Activated T-cell treated with anti-CD3 and anti-CD28 coated beads, Interleukin-2, amount 50 U/mL, for 1 hour (primary cell): ENCODE measurements at places on chromosomes 4 and X.

GRCh38 chr4:95640311-95640710, 91.5 kb upstream of the UNC5C start:
- no peak for DNase-seq

- no peak for DNase-seq
These were observed 109.9 kb downstream of the TLL1 start for GRCh38 chr4:165982934-165983333.

- DNase-seq = no peak
These were observed 2.0 kb upstream of the ATRX start for GRCh38 chrX:77788050-77788449.

GRCh38 chr4:22072726-22073125, 124.2 kb upstream of the KCNIP4 start:
- no peak for DNase-seq

DNA sequence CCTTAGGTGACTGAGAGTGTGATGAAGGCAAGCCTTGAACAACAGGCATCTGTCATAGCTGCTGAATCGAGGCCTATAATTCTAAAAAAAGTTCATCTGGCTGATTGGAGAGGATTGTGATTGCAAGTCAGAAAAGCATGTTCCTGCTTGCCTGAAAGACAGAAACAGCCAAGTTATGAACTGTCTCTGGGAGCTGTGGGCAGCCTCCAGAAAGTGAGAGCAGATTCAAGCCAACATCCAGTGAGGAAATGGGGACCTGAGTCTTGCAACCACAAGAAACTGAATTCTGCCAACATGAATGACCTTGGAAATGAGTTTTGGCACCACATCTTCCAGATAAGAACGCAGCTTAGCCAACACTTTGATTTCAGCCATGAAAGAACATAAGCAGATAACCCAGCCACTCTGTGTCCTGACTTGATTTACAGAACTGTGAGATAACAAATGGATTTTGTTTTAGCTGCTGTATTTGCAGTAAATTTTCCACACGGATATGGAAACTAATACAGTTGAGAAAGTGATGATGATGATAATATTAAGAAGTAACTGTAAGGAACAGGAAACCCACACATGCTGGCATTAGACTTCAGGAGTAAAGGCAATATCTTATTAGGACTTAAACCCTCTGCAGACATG, 240.3 kb upstream of the NDST3 start:
- no peak for DNase-seq

DNA sequence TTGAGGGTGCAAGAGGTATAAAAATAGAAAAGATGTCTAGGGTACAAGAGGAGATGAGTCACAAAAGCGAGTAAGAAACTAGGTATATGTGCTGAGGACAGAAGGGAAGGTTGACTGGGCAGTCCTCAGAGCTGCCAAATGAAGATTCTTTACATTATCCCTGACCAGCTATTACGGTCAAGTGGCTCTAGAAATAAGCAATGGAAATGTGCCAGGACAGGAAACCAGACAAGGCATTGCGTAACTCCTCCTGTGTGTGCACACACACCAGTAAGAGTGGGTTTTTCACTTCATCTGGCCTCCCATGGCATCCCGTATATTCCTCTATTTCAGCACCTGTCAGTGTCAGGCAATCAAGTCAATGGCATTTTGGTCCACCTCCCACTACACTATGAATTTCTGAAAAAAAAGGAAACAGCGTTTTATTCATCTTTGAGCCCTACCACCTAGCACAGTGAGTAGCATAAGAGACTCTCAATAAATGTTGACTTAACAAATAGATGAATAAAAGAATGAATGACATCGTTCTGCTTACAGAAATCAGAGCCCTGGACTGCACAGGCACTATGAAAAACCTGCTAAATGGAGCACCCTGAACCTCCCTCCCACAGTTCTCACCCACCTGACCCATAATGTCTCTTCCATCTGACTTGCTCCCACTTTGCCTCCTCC, 62.6 kb upstream of the KLF3 start:
- no peak for DNase-seq

DNA sequence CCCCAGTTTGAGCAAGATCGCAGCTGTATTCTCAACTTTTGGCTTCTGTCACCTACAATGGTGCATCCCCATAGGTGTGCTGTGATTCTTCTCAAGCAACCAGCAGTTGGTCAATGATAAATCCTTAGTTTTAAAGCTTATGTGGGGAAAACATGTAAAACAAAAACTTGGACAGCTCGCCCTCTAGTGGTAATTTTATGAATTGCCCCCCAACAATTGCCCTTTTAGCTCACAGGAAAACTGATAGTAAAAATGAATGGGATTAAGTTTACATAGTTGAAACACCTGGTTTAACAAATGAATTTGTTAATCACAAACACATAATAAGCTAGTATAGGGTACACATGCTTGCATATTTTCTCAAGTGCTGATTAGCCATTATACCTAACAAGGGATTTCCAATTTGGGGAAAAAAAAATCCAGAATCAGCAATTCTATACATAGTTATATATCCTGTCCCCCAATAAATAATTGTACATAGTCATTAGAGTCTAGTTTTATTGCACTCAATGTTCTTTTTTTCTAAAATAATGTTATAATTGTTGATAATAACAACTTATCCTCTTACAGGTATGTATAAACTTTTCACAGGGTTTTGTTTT, 30.1 kb downstream of the TEX13A start:
- DNase-seq = no peak

- no peak for DNase-seq
These were observed 103.7 kb upstream of the AADAT start for GRCh38 chr4:170193496-170193895.

DNA sequence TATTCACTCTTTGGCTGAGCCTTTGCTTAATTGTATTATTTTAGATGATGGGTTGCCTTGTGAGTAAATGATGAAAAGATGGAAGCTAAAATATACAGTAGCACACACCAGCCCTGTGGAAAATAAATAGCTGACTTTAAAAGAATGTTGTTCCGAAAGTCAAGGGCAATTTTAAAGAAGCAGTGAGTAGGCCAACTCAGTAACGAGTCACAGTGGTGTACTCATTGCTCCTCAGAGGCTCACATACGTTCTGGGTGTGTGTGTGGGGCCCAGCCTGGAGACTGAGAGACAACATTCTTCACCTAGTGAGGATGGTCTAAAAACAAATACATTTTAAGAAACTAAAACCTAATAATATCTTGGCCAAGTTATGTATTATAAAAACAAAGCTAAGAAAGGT, 640.3 kb downstream of the TRIML1 start:
- DNase-seq = no peak

DNA sequence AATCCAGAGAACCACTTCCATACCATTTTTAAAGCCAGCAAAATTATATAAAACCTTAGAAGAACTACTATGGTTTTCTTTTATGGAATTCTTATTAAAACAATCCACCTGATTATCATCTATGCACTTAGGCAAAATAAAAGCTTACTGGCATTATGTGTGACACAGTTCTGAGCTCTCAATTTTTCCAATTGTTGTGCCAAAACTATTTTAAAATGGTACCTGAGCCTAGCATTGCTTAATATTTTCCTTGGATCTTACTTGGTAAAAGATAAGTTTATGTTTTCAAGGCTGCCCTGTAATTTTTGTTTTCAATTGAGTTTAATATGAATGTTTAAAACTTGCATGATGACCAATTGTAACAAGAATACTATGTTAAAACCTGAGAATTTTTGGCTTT, 201.3 kb downstream of the MAD2L1 start:
- DNase-seq = no peak

- no peak for DNase-seq
These were observed 86.5 kb upstream of the KLF3 start for GRCh38 chr4:38577462-38577861.

GRCh38 chr4:152360045-152360410, 175.9 kb downstream of the FBXW7 start:
- DNase-seq = no peak

GRCh38 chr4:10730590-10730989, 46.0 kb upstream of the CLNK start:
- no peak for DNase-seq

- no peak for DNase-seq
These were observed 502.3 kb upstream of the DIAPH2 start for GRCh38 chrX:96182366-96182765.

GRCh38 chr4:147284256-147284835, 196.6 kb upstream of the EDNRA start:
- DNase-seq = no peak

GRCh38 chr4:184802697-184803015, 23.1 kb downstream of the ACSL1 start:
- DNase-seq = no peak

DNA sequence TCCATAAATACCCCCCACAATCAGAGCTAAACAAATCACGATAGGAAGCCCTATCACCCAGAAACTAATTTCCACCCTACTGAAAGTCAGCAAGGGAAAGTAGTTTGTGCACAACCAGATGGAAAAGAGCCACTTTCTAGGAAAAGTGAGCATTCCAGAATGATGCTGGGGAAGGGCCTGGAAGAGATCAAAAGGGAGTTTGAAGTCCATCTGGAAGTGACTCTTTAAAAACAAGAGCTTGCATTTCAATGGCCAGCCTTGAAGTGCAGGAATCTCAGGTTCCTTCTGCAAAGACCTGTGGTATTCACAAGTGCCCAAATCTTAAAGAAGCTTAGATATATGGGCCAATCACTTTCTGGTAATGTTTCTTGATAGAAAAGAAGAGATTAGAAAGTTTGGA, 97.0 kb upstream of the LDB2 start:
- no peak for DNase-seq

DNA sequence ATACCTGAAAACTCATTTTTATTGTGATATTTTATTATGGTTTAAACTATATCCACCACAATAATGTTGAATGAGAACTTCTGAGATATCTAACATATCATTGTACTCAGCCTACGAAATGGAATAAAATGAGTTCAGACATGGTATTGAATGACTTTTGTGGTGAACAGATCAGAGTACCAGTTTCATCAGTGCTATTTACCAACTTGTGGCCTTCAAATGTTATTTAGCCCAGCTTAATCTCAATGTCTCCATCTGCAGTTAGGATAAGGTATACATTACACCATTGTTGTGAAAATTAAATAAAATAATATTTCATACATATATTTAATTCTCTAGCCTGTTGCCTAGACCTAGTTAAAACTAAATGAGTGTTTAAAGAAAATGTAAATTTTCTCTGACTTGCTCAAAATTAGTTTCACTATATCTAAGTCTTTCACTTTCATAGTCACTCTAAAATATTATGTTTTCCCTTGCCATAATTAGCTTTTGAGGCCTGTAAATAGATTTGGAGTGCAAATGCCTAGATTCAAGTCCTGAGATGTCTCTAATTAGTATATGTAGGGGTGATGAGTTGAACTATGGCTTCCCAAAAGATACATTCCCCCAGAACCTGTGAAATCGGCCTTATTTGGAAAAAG, 594.2 kb downstream of the STPG2 start:
- DNase-seq = no peak
